ENCODE measurements at places on chromosomes 11 and 22.

- DNase-seq, result no peak
Measured at GRCh38 chr22:20126284-20127029, 5.1 kb upstream of the ZDHHC8 start.

- no peak for DNase-seq
Measured at GRCh38 chr11:110471371-110471770, 41.6 kb downstream of the FDX1 start.

DNA sequence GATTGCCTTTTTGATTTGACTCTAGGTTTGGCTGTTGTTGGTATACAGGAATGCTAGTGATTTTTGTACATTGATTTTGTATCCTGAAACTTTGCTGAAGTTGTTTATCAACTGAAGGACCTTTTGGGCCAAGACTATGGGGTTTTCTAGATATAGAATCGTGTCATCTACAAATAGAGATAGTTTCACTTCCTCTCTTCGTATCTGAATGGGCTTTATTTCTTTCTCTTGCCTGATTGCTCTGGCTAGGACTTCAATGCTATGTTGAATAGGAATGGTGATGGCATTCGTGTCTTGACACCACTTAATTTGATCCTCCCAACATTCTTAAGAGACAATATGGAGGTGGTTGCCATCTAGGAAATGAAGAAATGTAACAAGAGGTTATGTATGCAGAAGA is 388.1 kb upstream of the API5 start:
- no peak for DNase-seq

- no peak for DNase-seq
Measured at GRCh38 chr11:27313157-27313821, 49.7 kb downstream of the CCDC34 start.

Measured in Right ventricle myocardium superior (tissue), 1 donor.